ENCODE measurements at places on chromosomes 4 and X.

DNA sequence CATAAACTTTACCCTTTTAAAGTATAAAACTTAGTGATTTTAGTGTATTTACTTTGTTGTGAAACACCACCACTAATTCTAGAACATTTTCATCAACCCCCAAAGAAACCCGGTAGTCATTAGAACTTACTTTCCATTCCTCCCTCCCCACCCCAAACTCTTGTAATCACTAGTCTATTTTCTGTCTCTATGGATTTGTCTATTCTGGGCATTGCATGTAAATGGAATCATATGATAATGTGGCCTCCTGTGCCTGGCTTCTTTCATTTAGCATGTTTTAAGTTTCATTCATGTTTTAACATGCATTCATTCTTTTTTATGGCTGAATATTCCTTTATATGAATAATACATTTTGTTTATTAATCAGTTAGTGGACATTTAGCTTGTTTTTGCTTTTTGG lies 27.8 kb downstream of the BMP2K start:
- DNase-seq: no peak

DNA sequence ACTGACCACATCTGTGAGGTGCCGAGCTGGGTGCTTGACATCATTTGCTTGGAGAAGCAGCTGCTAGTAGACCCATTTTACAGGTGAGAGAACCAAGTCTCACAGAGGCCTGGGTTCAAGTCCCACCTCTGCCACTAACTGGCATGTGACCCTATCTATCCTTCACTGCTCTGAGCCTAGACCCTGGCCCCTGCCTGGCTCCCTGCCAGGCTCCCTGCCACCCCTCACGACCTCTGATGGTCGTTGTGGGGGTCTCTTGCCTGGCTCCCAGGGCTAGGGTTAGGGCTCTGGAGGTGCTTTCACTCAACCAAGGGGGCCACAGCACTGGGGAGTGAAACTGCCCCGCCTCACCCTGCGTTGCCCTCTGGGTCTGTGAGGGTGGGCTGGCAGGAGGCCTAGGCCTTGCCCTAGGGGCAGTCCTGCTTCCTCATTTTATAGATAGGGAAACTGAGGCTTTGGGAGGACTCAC lies 7.2 kb upstream of the ADD1 start:
- DNase-seq: no peak

GRCh38 chrX:149522916-149523315 lies 17.8 kb upstream of the IDS start:
- DNase-seq: no peak

GRCh38 chr4:110033355-110034025 lies 120.8 kb downstream of the EGF start:
- no peak for DNase-seq

- no peak for DNase-seq
Observed at GRCh38 chr4:47831026-47831679, 6.7 kb downstream of the CORIN start.

GRCh38 chrX:106481341-106481740 lies 130.4 kb upstream of the RADX start:
- DNase-seq: peak; percentile 16

GRCh38 chr4:114658179-114658578 lies 59.6 kb downstream of the UGT8 start:
- DNase-seq: no peak

GRCh38 chr4:3767570-3768288 lies 1.5 kb downstream of the ADRA2C start:
- DNase-seq: no peak

DNA sequence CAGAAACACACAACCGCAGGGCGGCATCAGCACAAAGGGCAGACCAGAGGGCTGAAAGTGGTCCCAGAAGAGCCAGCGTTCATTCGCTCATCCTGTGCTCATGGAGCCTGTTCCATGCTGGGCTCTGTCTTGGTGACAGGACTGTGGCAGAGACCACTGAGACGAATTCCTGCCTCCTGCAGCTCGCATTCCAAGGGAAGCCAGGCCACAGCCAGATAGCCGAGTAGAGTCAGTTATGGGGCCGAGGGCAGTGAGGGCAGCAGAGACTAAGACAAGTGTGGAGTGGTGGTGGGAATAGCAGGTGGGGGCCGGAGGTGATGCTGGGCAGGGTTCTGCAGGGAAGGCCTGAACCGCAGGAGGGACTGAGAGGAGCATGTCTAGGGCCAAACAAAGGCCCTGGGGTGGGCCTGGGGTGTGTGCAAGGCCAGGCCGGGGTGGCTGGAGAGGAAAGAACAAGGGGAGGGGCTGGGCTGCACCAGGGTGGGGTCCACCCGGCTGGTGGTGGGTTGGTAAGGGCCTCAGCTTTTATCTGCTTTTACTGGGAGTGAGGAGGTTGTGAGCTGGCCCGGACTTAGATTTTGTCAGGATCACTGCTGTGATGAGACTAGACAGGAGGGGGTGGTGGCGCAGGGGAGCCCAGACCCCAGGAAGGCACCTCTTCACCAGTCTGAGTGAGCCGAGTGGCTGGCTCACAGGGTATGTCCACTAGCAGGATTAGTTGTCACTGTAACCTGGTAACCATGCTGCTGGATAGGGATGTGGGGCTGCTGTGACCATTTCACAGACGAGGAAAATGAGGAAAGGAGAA lies 6.3 kb downstream of the PSAPL1 start:
- DNase-seq: no peak

DNA sequence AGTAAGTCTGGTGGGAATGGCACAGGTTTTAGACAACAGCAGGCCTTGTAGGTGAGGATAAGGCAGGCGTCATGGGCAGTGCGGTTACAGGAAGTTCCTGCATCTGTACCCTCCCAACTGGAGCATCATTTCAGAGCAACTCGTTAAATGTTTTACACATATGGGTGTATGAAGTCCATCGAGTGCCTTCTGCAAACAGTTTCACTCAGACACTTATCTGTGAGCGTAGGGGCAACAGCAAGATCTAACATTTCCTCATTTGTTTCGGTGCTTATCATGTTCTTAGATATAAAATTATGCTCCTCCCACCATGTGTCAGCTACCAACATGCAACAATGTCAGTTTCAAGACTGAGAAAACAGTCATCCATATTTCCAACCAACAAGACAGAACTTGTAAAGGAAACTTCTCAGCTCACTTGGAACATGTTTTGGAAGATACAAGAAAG lies 69.9 kb downstream of the ELOVL6 start:
- DNase-seq: no peak

DNA sequence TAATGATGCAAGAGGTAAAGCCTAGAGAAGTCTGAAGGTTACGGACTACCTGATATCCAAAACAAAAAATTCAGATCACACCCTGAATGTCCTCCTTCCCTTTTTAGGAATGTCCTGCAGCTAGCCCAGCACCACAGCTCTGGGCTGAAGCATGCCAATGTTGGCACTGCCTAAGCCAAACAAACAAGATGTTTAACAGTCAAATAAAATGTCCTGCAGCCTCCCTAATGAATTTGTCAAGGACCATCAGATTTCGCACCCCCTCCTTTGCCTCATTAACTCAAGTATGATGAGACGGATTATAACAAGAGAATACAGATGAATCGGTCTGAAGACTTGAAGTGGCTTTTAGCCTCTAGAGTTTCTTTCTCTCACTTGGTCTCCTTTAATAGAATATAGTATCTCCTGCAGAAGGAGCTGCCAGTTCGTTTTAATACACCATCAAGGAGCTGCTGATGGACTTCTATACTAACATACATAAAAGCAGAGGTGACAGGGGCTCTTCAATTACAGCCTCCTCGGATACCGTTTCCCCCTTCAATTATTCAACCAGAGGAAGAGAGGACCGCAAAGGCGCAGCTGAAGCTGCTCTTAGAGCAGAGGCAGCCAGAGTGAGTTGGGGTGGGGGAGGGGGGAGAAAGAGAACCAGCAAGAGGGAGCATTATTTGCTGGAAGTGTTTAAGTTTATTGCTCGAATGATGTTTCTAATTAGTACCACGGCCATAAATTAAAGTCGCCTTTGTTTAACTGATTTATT lies 3.0 kb upstream of the MAB21L2 start:
- peak; percentile 16 for DNase-seq

DNA sequence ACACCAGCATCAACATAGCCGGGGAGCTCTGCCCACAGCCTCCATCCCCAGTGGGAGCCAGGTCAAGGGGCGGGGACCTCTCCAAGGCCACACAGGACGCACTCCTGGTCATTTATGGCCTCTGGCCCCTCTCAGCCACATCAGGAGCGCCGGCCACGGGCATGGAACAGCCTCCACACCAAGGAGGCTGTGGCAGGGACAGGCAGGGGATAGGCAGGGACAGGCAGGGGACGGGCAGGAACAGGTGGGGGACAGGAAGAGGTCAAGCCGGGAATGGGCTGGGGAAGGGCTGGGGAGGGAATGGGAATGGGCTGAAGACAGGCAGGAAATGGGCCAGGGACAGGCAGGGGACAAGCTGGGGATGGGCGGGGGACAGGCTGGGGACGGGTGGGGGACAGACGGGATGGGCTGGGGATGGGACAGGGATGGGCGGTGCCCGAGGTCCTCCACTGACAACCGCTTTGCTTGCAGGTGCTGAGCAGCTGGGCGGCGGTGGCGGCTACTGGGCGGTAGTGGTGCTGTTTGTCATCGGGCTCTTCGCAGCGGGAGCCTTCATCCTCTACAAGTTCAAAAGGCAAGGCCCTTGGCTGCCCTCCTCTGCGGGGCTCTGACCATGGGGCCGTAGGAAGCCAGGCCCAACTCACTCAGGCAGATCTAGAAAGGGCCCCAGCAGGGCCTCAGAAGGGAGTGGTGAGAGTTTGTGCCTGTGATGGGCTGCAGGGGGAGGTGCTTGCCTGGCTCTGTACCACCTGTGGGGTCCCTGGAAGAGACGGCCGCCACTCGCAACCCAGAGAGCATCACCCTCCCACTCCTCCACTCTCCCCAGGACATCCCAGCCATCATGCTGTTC lies 205.6 kb downstream of the AFAP1 start:
- no peak for DNase-seq

- no peak for DNase-seq
Observed at GRCh38 chr4:109590905-109591304, 30.9 kb downstream of the MCUB start.

GRCh38 chr4:76373919-76374552 lies 46.9 kb downstream of the CCDC158 start:
- no peak for DNase-seq

DNA sequence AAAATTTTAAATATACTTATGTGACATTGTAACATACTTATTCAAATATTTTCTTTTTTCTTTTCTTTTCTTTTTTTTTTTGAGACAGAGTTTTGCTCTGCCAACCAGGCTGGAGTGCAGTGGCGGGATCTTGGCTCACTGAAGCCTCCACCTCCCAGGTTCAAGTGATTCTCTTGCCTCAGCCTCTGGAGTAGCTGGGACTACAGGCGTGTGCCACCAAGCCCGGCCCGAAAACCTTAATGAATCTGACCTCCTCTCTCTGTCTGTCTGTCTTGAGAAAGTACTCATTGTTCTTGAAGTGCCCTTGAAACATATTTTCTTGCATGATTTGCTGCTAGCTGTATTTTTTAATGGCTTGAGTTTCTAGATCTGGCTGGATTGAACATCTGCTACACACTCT lies 136.8 kb downstream of the ANAPC4 start:
- DNase-seq: no peak

- DNase-seq: no peak
Observed at GRCh38 chr4:150033901-150034300, 44.3 kb upstream of the DCLK2 start.

- DNase-seq: peak; percentile 71
Observed at GRCh38 chr4:183840311-183840710, 64.8 kb upstream of the STOX2 start.

DNA sequence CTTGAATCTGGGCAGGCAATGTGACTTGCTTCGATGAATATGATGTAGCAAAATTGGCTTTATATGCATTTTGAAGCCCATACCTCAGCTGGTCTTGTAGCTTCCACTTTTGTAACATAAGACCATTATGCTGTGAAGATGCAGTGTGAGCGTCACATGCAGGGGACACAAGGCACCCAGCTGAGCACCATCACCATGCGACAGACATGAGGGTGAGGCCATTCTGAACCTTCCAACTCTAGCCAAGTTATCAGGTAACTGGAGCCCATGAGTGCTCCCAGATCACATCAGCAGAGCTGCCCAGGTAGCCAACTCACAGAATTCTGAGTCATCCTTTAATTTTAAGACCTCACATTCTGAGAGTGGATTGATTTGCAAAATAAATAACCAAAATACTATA lies 705.9 kb downstream of the FSTL5 start:
- no peak for DNase-seq

DNA sequence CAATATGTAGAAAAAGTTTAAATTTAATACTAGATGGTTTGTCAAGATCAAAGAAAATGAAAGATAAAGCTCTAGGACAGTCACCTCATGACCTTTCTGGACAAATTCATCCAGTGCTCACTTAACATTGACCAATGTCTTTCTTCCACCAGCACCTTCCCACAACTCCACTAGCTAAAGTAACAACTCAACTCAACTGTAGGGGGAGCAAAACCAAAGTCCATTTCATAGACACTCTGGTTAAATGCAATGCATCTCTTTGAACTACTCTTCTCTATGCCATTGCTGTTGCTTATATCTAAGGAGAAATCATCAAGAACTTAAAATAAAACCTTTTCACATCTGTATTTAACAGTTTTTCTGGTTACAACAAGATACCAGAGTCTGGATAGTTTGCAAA lies 25.1 kb downstream of the UGT2B4 start:
- no peak for DNase-seq

DNA sequence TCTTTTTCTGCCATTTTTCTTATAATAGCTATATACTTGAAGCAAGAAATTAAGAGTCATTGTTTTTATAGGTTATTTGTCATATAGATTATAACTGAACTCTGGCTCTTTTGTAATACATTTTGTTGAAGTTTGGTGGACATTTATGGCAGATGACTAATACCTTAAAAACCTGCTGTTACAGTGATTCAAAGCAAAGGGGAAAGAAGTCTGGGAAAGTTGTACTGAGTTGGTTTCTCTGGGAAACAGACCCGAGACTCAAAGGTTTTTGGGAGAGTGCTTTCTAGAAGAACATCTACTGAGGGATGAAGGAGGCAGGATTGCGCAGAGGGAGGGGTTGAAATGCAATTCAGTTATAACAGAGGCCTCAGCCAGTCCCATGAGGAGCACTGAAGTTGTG lies 35.9 kb downstream of the NAP1L5 start:
- DNase-seq: no peak

- DNase-seq: no peak
Observed at GRCh38 chr4:174989791-174990190, 71.6 kb downstream of the ADAM29 start.

GRCh38 chrX:121504153-121504552 lies 456.7 kb downstream of the GLUD2 start:
- DNase-seq: no peak

GRCh38 chrX:17397074-17397473 lies 22.1 kb downstream of the NHS start:
- no peak for DNase-seq

DNA sequence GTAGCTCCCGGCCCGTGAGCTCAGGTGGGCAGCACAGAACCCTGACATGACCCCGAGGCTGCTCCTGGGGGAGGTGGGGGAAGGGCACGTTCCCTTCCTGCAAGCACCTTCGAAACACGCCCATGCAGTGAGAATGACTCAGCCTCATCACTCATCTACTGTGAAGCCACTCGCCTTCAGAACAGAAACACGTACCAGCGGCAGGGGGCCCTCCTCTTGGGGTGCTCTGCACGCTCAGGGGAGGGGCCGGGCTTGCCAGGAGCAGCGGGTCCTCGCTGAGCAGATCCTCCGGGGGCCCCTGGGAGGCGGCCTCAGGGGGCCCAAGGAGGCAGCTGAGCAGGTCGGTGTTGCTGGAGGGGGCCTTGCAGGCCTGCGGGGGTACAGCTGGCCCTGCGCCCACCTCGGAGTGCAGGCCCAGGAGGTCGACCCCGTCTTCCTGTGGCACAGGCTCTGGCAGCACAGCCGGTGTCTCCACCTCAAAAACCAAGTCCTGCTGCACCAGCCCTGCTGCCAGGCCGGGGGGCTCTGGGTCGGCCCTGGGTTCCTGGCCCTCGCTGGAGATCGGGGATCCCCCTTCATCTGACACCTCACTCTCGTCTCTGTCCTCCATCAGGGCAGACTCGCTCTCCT lies 40.9 kb upstream of the CPLX1 start:
- no peak for DNase-seq
